Ovary (tissue), 10 donors: ENCODE measurements at places on chromosomes 5 and 9. TPM values are rescaled to one million over a fixed set of nuclear protein-coding genes. Genes with fewer than 3 reads are reported as not detected.

DNA sequence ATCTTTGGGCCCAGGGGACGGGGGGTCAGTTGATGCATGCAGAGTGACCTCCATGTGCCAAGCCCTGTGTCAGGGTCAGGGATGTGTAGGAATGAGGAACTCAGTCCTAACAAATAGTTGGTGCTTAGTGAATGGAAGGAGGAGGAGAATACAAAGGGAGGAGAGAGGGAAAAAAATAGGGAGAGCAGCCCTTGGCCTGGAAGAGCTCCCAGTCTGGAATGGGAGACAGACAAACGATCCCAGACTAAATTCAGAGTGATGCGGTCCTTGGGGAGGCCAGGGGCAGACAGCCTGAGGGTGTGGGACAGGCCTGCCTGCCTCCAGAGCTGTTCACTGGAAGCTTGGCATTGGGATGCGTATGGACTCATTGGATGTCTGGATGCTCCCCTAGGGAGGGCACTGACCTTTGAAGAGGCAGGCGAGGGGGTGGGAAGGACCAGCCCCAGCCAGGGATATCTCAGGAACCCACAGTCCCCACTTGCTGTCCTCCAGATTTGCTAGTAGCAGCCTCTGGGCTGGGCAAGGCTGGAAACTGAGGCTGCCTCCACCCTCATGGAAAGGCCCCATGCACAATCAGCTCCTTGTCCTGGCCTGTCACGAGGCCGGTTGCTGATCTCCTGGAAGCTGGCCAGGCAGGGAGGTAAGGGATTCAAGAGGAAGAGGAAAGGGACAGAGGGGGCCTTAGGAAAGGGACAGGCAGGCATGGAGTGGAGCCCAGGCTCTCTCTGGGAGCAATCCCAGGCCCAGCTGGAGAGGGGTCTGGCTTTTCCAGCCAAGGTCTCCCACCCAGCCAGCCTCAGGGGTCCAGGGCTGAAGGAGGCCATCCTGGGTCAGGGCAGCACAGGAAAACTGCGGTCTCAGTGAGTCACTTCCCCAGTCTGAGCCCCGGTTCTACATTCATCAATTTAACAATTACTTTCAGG lies 69.0 kb upstream of the GGTA1 start:
- peaks cover 27% of the 10 kb centered on the region for H3K4me1 ChIP-seq
- no peaks in the 10 kb centered on the region for H3K36me3 ChIP-seq
- H3K27ac ChIP-seq = peak overlapping the region; percentile 41
- peak; percentile 66 for DNase-seq

GRCh38 chr9:87778996-87779395 lies 53.1 kb downstream of the CTSL start:
- no peaks in the 10 kb centered on the region for H3K4me1 ChIP-seq
- no peak for DNase-seq
- H3K4me3 ChIP-seq = no peak overlapping the region
- no peaks in the 10 kb centered on the region for H3K27me3 ChIP-seq
- no peak overlapping the region for H3K27ac ChIP-seq

DNA sequence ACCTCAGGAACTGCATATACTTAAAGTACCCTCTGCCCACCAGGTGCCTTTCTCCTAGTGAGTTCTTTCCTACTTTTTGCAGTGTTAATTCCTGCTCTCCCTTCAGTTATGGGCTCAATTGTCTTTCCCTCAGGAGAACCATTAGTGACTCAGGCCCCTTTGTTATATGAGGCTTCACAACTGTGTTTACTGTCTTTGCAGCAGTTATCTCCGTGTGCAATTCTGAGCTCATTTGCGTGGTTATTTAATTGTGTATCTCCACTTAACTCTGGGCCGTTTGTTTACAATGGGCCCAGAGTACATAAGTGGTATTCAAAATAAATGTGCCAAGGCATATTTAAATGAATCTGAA lies 9.6 kb downstream of the FBXO38 start:
- peaks cover 5% of the 10 kb centered on the region for H3K4me1 ChIP-seq
- H3K4me3 ChIP-seq = no peak overlapping the region
- H3K27ac ChIP-seq = no peak overlapping the region
- H3K27me3 ChIP-seq = no peaks in the 10 kb centered on the region

DNA sequence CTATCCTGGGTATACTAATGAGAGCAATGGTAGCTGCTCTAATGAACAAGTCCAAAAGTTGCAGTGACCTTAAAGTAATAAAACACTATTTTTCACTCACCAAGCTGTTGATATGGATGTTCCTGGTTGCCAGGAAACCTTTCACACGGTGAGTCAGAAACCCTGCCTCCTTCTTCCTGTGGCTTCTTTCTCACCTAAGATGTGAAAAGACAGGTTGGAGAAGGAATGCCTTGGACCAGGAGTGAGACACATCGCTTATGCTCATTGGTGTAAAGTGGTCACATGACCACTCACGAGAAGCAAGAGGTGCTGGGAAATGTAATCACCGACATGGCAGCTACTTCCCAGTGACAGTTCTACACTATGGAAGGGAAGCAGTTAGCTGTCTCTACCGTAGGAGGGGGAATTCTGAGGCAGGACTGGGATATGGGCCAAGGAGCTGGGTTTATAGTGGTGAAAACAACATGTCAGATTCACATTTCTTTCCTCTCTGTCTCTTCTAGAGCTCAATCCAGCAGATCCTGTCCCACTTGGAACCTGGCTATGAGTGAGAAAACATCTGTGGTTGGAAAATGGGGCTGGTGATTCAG lies 320.4 kb upstream of the KLF4 start:
- no peak for DNase-seq
- H3K36me3 ChIP-seq = no peaks in the 10 kb centered on the region

- no peak overlapping the region for H3K27ac ChIP-seq
- no peaks in the 10 kb centered on the region for H3K27me3 ChIP-seq
- H3K4me1 ChIP-seq = peaks cover 1% of the 10 kb centered on the region
- no peaks in the 10 kb centered on the region for H3K36me3 ChIP-seq
- no peak for DNase-seq
- no peak overlapping the region for H3K4me3 ChIP-seq
Observed at GRCh38 chr5:77360381-77360780, 131.7 kb downstream of the WDR41 start.

Gene ACTBL2
- 0.23 TPM for total RNA-seq
